ENCODE measurements at places on chromosomes 16 and 17. TPM values are rescaled to one million over a fixed set of nuclear protein-coding genes. Genes with fewer than 3 reads are reported as not detected.

- DNase-seq: no peak
These were observed 28.3 kb downstream of the NLRC3 start for GRCh38 chr16:3548859-3549258.

- no peak for DNase-seq
These were observed 152.0 kb downstream of the ZFHX3 start for GRCh38 chr16:72895951-72896350.

DNA sequence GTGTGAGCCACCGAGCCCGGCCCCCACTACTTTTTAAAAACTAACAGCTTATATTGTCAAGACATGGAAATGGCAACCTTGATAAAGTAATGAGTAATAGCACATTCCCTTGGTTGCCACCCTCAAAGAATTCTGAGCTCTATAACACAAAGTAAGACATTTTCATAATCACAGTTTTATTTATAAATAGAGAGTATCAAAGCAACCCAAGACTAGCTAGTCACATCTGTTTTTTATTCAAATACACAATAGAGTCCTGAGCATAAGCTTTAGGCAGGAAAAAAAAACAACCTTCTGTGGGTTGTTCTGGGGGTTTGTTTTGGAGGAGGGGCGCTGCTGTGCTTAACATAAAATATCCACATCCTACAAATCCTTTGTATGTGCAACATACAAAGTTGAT, 68.7 kb downstream of the CEP95 start:
- no peak for DNase-seq

- DNase-seq: no peak
These were observed 144.7 kb downstream of the CDK5R1 start for GRCh38 chr17:32631341-32632096.

GRCh38 chr17:77127735-77128361, 12.9 kb upstream of the SEC14L1 start:
- no peak for DNase-seq

GRCh38 chr16:84476401-84476800, 28.1 kb downstream of the MEAK7 start:
- DNase-seq: no peak

GRCh38 chr17:31427684-31428083, 36.2 kb downstream of the RAB11FIP4 start:
- no peak for DNase-seq

- no peak for DNase-seq
These were observed 16.7 kb upstream of the IRF8 start for GRCh38 chr16:85882181-85882810.

GRCh38 chr17:64328859-64329531, 61.7 kb downstream of the PECAM1 start:
- DNase-seq: no peak

GRCh38 chr16:7765079-7765550, 432.5 kb downstream of the RBFOX1 start:
- DNase-seq: no peak

- DNase-seq: no peak
These were observed 11.9 kb downstream of the EPN2 start for GRCh38 chr17:19248928-19249574.

- DNase-seq: no peak
These were observed 50.3 kb downstream of the CPPED1 start for GRCh38 chr16:12753203-12754023.

- DNase-seq: no peak
These were observed 374.0 kb upstream of the ASIC2 start for GRCh38 chr17:33667052-33667509.

GRCh38 chr16:13344001-13344400, 442.6 kb downstream of the SHISA9 start:
- no peak for DNase-seq

GRCh38 chr16:79188115-79188738, 412.3 kb downstream of the MAF start:
- DNase-seq: no peak

Gene HS3ST3B1
- polyA plus RNA-seq: 25.1 TPM

Gene KRTAP2-2
- polyA plus RNA-seq: not detected

Gene SSTR5
- 0.29 TPM for polyA plus RNA-seq

Gene DNASE1L2
- polyA plus RNA-seq: 0.87 TPM

Gene HOXB7
- polyA plus RNA-seq: 37.4 TPM

Gene STAC2
- 4.1 TPM for polyA plus RNA-seq

Gene EVPLL
- polyA plus RNA-seq: 0.37 TPM

Gene ARL5C
- polyA plus RNA-seq: 0.29 TPM

Gene ATP1B2
- 18.6 TPM for polyA plus RNA-seq
